IMR-90 (cell line): ENCODE measurements at places on chromosomes 7 and 10.

- peak; percentile 62 for DNase-seq
Observed at GRCh38 chr10:88289342-88289741, 293.8 kb downstream of the RNLS start.

DNA sequence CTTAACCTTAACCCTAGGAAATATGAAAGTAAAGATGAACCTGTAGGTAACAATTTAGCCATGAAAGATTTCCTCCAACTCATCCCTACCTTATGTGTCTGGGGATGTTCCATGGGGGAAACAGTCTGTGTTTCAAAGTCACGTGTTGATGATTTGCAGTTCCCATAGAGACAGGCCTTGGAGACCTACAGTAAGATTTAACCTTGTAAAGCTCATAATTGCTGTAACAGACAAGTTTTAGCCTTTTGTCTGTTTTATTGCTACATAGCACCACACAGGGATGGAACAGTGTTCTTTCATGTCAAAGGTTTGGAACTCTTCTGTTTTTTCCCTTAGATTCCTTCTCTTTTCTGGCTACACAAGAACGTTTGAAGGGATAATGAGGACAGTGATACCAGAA, 35.2 kb upstream of the ITGA8 start:
- no peak for DNase-seq

DNA sequence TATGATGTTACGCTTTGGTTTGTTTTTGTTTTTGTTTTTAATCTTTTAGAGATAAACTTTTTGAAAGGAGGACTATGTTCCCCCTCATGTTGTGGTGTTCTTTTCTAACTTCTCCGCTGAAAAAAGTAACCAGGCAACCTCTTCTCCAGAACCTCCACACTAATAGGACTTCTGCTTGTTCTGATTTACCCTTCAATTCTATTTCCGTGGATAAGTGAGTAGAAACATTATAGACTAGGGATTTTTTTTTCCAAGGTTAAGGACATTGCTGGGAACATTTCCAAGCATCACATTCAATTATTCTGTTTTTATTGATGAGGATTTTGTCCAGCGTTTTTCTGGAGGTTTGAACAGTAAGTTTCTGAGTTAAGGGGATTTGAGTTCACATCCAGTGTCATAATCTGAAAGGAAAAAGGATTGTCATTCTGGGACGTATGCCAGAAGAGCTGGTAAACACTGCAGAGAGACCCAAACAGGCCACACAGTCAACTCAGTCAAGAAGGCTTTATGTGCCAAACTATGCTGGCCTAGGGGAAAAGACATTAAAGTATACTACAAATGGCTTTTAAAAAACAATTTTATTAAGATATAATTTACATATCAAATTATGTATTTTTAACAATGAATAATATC, 28.3 kb upstream of the RALA start:
- peak; percentile 50 for DNase-seq

DNA sequence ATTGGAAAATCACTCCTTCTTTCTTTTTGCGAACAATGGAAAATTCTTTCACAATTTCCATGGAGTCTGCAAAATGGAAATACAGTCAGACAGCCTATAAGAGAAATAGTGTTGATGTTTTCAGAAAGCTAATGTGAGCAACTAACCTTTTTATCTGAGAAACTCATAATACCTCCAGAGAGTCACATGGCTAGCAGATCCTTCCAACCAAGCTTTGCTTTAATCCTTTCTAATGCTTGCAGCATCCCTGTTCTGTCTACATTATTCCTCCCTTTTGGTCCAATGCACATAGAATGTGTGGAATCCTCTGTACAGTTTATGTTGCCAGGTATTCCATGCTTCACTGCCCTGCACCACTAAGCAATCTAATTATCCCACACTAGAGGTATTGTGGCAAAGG, 717.5 kb upstream of the LRRN3 start:
- no peak for DNase-seq

DNA sequence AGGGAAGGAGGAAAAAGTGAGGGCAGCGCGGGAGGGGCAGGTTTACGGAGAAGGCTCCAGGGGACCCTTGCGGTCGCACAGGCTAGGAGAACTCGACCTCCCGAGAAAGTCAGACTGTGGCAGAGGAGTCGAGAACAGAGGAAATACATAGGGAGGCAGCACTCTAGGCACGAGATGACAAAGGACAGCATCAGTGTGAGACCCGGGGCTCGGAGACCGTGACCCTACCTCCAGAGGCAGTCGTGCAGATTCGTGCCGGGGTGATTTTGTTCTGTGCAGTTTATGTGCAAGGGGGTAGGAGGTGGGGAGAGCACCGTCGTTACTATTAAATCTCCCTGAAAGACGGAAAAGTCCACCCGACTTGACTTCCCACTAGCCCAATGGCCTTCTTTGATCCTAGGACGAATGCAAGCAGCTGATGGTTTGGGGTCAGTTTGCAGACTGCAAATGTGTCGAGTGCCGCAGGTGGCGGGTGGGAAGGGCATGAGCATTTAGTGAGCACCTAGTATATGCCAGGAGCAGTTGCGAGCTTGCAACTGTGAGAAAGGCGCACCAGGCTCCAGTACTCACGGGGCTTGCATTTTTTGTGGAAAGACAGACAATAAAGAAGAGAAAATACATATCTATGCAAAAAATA, 674 bp upstream of the OSBPL3 start:
- DNase-seq: peak; percentile 30

DNA sequence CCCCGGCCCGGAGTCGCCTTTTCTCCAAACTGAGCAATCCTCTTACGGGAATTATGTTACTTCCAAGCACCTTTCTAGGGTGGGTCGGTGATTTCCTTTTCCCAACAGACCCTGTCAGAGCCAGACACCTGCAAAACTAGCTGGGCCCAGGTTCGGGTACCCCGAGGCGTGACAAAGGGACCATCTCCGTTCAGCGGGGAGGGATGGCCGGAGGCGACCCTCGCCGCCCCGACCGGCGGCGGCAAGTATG, 445 bp downstream of the PPA1 start:
- DNase-seq: no peak

DNA sequence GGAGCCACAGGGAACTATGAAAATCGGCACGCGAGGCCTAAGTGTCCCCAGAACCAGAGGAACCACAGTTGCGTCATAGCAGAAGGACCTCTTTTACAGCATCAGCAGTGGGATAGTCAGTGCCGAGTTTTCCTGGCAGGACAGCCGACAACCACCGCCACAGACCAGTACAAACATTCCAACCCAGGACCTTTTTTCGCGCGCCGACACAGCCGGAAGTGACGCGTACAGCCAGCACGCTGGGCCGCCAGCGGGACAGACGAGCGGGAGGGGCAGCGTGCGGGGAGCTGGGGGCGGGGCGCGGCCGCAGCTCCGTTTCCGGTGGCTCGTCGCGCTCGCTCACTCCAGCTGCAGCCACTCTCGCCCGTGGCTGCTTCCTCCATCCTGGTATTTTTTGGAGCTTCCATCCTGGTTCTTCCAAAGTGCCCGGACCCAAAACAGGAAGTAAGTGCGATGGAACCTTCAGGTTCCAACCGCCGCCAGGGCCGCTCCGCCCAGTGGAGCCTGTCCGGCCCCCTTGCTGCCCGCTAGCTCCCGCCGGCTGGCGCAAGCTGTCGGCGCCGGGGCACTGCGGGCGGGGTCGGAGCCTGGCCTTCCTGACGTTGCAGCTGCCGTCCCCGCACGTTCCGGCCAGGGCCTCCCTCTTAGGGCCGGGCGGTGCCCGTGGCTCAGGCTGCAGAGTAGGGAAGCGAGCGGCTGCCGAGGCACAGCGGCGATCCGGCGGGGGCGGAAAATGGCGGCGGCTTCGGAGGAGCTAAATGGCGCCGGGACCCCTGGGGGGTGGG, at the start of gene DMTF1:
DMTF1 (plus strand) TSS at position 342 of the 785 bp plus-strand sequence. CDS start 12,489 bp downstream, outside the sequence.
- DNase-seq: peak; percentile 93

DNA sequence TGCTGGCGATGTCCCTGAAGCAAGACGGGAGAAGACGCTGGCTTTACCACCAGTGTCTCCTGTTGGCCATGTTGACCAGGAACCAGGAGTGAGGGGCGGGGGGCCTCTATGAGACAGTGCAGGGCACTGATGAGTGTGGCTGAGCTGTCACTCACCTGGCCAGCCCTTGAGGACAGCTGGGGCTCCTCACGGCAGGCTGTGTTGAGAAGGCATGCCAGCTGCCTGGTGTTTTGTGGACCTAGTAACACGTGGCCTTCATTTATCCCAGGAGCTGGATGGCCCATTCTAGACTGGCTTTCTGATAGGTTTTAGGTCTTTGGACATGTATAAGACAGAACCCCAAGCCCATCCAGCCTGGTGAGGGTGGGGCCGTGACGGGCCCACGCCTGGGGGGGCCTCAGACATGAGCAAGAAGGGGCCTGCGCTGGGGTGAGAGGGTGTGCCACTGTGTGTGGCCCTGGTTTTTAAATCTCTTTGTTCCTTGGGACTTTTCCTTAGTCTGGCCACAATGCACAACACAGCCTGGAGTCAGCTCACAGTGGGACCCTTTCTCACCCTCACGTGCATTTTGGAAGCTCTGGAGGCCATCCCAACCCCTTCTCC, 10.5 kb downstream of the RHBDD2 start:
- DNase-seq: no peak

- peak; percentile 67 for DNase-seq
Observed at GRCh38 chr7:79227044-79227443, 226.4 kb downstream of the MAGI2 start.

DNA sequence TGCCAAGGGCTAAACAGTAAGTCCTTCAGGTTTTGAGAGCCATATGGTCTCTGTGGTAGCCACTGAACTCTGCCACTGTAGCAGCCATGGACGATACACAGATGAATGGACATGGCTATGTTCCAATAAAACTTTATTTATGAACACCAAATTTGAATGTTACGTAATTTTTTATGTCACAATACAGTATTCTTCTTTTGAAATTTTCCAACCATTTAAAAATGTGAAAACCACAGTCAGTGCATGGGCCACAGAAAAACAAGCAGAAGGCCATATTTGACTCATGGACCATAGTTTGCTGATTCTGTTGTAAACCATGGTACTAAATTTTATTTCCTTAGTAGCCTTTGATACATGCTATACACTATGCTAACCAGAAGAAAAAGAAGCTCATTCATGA, 361.8 kb downstream of the MAGI2 start:
- peak; percentile 34 for DNase-seq

DNA sequence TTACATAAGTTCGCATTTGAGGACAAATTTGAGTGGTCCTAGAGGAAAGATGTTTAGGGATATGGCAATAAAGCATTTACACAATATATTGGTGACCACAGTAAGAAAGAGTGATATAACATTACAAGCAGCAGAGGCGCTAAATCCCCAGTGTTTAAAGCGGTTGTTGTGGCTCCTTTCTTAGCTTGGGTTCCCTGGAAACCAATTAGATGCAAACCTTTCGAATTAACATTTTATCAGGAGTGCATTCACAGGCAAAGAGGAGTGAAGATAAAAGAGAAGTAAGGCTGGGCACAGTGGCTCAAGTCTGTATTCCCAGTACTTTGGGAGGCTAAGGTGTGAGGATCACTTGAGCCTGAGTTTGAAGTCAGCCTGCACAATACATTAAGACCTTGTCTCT, 331.1 kb downstream of the BICC1 start:
- no peak for DNase-seq

DNA sequence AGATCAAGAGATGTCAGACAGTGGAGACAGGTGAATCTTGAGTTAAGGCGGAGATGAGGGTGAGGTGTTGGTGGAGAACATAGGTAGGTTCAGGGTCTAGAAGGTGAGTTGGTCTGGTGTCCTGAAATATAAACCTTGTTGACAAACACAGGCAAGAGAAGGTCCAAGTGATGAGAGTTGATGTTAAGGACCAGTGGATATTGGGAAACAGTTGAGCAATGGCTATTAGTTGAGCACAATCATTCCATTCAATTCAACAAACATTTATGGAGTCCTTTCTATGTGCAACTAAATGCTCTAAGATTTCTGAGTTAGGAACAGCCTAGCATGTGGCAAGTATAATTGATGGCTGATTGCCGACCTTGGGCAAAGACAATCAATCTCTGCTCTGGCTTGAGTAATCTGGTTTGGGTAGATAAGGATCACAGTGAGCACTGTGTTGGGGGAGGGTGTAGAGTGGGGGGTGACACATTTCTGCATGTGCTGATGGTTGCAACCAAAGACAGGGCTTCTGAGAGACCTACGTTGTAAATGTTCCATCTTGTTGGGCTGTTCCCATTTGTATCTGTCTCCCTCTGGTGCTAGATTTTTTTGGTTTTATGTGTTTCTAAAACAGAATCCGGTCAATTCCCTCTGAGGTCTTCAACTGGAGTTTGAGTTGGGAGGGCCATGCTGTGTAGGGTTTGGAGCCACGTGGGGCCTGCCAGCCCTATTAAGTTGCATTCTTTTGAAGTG, 201.1 kb downstream of the BAMBI start:
- DNase-seq: no peak

- DNase-seq: no peak
Observed at GRCh38 chr10:63543576-63543962, 22.4 kb downstream of the REEP3 start.

DNA sequence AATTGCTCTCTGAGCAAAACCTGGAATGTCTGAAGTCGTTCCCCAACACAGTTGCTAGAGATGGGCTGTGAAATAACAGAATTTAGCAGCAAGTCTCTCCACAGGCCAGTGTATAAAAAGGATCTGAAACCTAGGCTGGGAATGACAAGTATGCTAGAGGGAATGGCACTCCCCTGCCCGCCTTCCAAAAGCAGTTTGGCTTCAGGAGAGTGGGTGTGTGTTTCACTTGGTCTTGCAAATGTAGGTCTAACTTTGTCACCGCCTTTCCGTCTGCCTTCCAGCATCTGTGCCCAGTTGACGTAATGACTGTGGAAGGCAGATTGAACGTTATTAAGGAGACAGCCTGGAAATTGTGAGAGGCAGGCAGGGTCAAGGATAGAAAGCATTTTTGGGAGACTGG, 18.0 kb upstream of the MTURN start:
- DNase-seq: no peak

DNA sequence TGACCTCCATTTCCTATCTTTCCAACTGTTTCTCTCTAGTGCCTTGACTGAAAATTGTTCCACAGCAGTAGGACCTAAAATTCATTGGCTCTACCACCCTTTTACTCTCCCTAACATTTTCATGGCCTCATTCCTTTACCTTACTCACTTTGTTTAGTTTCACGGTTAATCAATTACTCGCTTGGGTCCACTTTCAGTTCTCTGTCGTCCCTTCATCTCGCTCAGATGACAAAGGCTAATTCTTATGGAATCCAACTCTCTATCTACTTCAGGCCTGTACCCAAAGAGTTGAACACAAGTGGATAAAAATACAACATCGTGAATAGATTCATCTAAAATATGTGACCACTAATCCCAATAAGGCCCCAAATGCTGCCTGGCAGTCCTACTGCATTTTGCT, 85.9 kb upstream of the ADO start:
- DNase-seq: no peak

- DNase-seq: no peak
Observed at GRCh38 chr10:113273181-113274163, 279.4 kb upstream of the HABP2 start.

- no peak for DNase-seq
Observed at GRCh38 chr7:88628363-88629085, 131.0 kb upstream of the ZNF804B start.

DNA sequence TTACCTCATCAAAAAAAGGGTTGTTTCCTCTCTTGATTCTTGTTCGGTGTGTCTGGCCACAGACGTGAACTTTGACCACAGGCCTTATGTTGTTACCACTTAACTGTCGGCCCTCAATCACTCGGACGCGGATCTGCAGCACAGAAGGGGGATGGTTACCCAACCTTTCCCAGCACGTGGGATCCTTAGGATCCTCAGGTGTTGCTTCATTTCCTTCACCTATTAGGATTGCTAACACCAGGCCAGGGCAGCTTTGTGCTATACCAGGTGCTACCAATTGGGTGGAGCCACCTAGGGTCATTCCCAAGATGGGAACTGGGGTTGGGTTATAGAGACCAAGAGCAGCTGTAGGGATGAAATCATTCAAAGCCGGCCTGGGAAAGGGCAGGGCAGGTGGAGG, 73.4 kb downstream of the MYOF start:
- DNase-seq: no peak

- DNase-seq: no peak
Observed at GRCh38 chr10:92913973-92914372, 65.7 kb downstream of the EXOC6 start.
